ENCODE measurements at places on chromosomes 5 and 9. TPM values are rescaled to one million over a fixed set of nuclear protein-coding genes. Genes with fewer than 3 reads are reported as not detected.

DNA sequence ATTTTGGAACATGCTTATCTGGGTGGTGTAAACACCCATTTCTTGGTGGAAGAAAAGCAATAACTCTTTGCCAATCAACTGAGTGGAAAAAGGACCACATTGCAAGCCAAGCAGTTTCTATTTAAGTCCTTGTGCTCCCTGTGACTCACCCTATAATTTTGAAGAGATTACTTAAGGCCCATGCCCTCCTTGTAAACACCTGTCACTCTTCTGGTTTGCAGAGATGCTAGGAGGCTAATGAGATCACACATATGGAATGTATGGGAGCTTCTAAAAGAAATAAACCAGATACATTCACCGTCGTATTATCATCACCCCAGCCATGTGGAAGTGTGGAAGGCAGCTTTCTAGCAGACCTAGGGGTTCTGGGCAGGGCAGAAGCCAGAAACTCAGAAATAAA, 337.1 kb downstream of the GADD45G start:
- DNase-seq, result no peak

DNA sequence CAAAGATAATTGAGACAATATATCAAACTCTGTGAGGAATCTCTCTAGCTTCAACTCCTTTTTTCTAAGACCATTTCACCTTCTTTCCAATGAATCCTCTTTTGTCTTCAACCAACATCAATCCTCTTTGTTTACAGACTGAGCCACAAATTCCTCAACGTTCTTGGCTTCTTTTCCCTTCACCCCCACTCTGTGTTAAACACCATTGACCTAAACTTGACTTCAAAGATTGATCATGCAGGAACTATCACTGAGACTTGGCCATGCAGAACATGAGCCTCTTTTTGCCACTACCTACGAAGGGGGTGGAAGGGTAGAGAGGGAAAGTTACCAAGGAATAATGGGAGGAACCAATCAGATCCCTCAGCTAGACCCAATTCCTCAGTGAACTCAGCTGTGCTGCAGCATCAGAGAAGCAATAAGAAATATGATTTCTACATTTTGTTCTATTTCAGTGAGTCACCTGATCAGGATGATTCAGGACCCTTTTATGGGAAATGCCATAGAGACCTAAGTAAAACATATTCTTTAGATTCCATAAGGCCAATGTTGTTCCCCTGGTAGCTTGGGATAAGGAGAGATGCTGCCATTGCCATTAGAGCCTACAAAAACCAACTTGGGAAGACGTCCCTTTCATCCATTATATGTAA, 187.7 kb upstream of the RGMB start:
- DNase-seq, result no peak

The ADAMTS12 gene
- total RNA-seq, result not detected

The SOHLH1 gene
- total RNA-seq, result 0.32 TPM

DNA sequence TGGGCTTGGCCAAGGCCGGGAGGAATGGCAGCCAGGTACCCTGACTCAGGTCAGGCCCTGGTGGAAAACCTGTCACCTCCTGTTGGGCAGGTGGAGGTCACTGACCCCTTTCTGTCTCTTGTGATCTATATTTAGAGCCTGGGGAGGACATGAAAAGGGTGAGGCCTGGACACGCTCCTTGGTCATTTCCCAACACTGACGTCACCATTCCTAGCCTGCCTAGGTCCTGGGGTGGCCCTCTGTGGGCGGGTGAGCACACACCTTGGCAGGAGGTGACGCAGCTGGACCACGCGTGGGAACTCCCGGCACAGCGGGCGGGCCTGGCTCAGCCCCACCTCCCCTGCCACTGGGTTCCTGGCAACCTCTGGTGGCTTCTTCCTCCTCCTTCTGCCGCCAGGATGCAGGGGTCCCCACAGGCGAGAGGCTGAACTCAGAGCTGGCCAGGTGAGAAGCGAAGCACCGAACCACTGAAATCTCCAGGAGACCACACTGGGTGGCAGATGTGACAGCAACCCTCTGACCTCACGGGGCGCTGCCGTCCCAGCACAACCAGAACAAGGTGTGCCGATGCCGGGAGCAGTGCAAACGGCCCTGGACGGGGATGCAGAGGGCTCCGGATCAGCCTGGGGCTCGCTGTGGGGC, 6.4 kb upstream of the RALGDS start:
- DNase-seq, result no peak

The PCDHGA10 gene
- total RNA-seq, result 0.18 TPM

GRCh38 chr5:13359344-13359743, 585.1 kb downstream of the DNAH5 start:
- no peak for DNase-seq

- DNase-seq, result no peak
Measured at GRCh38 chr5:53167836-53168235, 58.3 kb upstream of the MOCS2 start.

DNA sequence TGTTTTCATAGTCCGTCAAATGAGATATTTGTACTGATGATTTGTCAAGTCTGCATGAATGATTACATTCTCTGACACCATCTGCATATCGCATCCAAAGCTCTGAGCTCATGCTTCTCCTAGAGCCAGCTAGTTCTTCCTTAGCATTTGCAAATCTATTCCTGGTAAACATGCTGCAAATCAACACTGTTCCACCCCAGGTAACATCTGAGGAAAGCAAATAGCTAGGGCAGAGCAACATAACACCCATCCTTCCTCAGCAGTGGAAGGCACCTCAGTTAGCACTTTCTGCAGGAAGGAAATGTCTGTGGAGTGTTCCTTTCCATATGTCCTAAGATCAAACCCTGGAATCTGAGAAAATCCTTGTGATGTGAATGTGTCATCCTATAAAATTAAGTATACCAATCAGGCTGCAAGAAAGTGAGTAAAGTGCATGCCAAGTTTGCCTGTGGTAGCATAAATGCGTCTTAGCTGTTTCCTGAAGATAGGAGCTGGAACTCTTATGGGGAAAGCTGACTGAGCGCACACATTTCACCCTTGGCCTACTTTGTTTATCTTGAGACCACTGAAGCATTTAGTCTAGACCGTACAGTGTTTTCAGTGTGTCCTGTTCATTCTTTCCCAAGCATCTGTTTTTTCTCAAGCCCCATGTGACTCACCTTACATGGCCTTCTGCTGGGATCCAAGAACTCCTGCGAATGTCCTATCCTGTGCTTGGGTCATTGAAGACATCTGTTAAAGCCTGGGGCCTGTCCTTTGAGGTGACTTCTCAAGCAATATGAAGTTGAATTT, 50.9 kb upstream of the STARD4 start:
- DNase-seq, result no peak

GRCh38 chr9:125262294-125262991, 817 bp downstream of the GAPVD1 start:
- DNase-seq, result peak; percentile 15

DNA sequence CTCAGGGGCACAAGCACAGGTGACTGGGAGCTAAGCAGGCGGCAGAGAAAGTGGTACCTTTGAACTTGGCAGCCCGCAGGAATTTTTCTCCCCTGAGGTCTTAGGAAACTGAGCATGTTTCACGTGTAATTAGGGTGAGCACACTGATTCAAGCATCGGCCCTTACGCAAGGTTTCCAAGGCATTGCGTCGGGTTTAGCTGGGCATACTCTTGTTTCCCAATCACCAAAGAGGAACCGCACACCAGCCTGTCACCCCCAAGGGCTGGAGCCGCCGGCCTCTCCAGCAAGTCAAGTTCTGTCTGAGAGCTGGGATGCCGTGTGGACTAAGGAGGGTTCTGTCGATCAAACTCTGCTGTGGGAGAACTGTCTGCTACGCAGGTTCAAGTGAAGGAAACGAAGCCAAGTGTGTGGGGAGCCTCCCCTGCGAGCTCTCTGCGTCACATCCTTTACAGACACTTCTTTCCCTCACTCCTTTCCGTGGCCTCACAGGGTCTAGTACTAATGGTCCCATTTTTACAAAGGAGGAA, 53.0 kb downstream of the ERGIC1 start:
- peak; percentile 85 for DNase-seq

The BHMT gene
- total RNA-seq, result 10.9 TPM

Data from HepG2 (cell line).